ENCODE measurements at places on chromosomes 16 and 17. TPM values are rescaled to one million over a fixed set of nuclear protein-coding genes. Genes with fewer than 3 reads are reported as not detected.

Gene NPIPB5
- total RNA-seq = 182 TPM

Gene LCMT1
- total RNA-seq = 26.5 TPM

Gene ADAM11
- under 0.01 TPM for total RNA-seq

Gene ACE
- 155 TPM for total RNA-seq

Gene SP6
- total RNA-seq = 3.1 TPM

Gene SNX20
- total RNA-seq = 0.70 TPM

Gene CCL4L2
- not detected for total RNA-seq

Gene TERB1
- total RNA-seq = not detected

Gene NEUROD2
- total RNA-seq = not detected

Gene HSD17B1
- total RNA-seq = 0.34 TPM

Gene SPAG7
- 57.5 TPM for total RNA-seq

Gene SCARF1
- 172 TPM for total RNA-seq

Gene JUP
- total RNA-seq = 416 TPM

Gene CCL17
- not detected for total RNA-seq

Gene BRIP1
- 4.3 TPM for total RNA-seq

Gene ATP1B2
- total RNA-seq = not detected

Gene KCNJ12
- 0.14 TPM for total RNA-seq

Gene NACA2
- total RNA-seq = not detected

Gene RAB11FIP4
- total RNA-seq = 0.05 TPM

Gene KRT33A
- not detected for total RNA-seq

Gene ZMYND15
- 0.05 TPM for total RNA-seq

Gene RAC3
- total RNA-seq = 14.0 TPM

Gene NOXO1
- not detected for total RNA-seq

Gene HSDL1
- 32.0 TPM for total RNA-seq

Gene MYO15B
- total RNA-seq = 7.5 TPM

Gene CASKIN2
- 12.1 TPM for total RNA-seq

Gene KRT17
- total RNA-seq = 2.0 TPM

Gene CDH11
- 4.9 TPM for total RNA-seq

Gene CA5A
- not detected for total RNA-seq

Gene SMIM36
- total RNA-seq = not detected

Gene CRYBA1
- not detected for total RNA-seq

Gene KCTD19
- total RNA-seq = not detected

Gene MAPK8IP3
- total RNA-seq = 20.9 TPM

Gene DRC7
- not detected for total RNA-seq

Gene ITGA2B
- 1.0 TPM for total RNA-seq

Gene KRTAP1-1
- not detected for total RNA-seq

Gene JMJD8
- total RNA-seq = 34.9 TPM

Gene SPIRE2
- total RNA-seq = 2.1 TPM

Gene PIRT
- total RNA-seq = not detected

Gene KRT31
- total RNA-seq = not detected

Gene KCNH4
- total RNA-seq = under 0.01 TPM

Gene OSGIN1
- 0.68 TPM for total RNA-seq

Gene MYL4
- total RNA-seq = 1.5 TPM

Gene KLHL10
- not detected for total RNA-seq

Gene TP53TG3
- not detected for total RNA-seq

Gene NAGPA
- total RNA-seq = 34.8 TPM

Gene CACNG5
- not detected for total RNA-seq

Gene PNMT
- 1.7 TPM for total RNA-seq

Gene C1QTNF8
- not detected for total RNA-seq

Gene HS3ST6
- total RNA-seq = not detected

Gene LRRC3C
- total RNA-seq = not detected

Gene OTOP2
- total RNA-seq = not detected

Gene TRAPPC2L
- 46.6 TPM for total RNA-seq

Gene ATPAF2
- total RNA-seq = 21.3 TPM

Gene ATP2C2
- not detected for total RNA-seq

All from dermis blood vessel endothelial cell (primary cell).